Right renal cortex interstitium (tissue), 3 donors: ENCODE measurements at places on chromosomes 1 and 21.

DNA sequence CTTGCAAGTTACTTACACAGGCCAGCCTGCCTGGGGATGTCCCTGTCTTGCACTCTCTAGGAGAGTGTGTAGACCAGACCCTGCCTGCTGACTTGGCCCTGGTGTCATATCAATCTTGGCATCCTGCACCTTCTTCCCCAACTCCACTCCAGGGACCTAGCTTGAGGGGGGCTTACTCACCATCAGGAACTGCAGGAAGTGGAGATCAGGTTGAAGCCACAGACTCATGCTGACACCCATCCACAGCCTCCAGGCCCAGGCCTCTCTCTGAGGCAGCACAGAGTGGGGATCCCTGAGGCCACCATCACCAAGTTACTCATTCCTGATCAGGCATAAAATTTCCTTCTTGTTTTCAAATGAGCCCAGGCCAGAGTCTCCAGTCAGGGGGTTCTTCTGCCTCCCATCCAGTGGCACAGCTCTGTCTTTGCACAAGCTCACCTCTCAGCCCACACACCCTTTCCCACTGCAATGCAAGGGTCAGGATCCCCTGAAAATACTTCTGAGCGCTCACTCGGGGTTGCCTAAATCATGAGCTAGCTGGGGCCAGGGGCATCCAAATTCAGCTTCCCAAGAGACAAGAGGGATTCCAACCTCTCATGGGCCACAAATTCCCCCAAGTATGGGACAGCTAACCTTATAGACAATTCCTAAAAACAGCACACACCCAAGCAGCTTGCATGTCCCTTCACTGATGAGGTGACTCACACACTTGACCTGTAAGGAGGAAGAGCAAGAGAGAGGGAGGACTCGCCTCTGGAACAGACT, 33.5 kb downstream of the CSMD2 start:
- no peak for DNase-seq

DNA sequence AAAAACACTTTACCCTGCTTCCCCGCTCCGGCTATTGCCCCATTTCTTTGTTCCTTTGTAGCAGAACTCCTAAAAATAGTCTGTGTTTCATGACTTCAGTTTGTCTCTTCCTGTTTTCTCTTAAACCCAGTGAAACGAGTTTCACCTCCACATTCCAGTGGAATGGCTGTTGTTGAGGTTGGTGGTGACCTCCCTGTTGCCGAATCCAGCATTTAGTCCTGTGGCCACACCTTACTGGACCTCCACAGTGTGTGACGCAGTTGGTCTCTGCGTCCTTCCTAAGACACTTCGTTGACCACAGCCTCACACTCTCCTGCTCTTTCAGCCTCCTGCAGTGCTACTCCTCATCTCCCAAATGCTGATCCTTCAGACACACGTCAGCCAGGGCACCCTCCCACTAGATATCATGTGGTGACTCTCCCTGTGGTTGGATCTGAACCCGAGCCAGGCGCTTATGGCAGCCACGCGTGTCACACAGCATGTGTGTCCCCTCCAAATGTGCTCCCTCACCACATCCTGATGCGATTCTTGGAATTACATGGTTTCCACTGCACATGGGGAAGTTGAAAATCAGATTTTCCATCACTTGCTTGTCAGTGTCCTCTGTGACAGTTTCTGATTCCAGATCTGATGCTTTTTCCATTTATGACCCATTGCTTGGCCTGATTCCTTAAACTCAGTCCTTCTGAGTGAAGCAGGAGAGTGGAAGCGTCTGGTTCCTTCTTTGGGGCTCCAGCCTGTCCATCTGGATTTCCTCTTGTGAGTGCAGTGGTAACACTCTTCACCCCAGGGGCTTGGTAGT, 99.1 kb upstream of the ARTN start:
- DNase-seq = no peak

DNA sequence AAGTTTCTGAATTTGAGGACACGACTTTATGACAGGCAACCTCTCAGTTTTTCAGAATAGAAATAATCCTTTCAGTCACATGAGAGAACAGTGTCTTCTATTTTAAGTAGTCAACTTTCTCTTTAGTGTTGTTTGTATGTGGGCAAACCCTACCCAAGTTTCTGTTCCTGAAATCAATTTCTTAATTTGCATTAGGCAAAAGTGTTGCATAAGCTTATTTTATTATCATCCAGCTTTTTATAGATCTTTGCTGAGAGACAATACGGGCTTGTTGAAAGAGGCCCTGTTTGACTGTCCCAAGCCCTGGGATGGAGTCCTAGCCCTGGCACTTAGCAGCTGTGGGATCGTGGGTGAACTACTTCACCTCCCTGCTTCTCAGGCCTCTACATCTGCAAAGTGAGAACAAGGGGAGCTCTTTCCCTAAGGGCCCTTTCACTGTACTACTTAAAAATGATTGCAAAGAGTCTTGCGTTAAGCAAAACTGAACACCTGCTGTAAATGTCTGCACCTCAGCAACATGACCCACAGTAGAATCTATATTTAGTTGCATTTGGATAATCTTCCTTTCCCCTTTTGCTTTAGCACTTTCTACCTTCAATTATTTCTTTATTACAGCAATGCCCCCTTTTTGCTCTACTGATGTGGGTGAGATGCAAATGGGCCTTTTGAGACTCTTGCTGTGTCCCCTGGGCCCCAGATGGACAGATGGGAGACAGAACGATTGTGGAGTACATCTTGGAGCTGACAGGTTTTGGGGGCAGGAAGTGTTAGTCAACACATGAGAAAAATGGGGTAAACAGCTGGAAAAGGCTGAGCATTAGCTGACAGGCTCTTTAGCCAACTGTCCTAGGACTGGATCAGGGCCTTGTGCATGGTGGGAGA, 41.0 kb upstream of the SCAF4 start:
- no peak for DNase-seq

GRCh38 chr1:37865348-37866120, 6.1 kb upstream of the MTF1 start:
- no peak for DNase-seq

DNA sequence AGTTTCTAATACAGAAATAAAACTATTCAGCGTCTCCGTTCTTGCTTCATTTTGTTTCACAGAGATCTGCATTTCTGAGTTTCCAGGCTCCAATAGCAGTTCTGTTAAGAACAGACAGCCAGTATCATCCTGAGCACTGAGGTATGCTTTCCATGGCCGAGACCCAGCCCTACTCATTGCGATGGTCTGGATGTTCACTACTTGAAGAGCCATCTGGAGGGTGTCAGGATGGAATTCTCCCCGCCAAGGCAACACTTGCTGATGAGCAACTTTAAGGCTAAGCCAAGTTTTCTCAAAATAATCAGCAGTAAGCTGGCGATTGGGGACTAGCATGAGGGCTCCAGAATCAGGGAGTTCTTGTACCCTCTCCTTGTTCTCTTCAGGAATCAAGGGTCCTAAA, 7.7 kb upstream of the BCL2L15 start:
- DNase-seq = no peak

DNA sequence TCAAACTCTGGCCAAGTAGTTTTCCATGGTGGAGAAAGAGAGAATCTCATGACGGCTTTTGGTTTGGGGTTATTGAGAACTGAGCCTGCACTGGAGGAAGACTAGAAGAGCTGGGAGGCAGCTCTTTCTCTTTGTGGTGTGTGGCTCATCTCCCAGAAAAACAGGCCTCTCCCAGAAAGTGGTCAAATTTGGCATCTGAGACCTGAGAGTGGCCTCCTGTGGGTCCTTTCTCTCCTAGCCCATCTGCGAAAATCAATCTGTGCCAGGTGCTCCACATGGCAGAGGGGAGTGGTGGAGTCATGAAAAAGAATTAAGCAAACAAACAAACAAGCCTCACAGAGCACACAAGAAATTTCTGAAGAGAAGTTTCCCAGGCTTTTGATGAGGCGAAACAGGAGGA, 305.0 kb downstream of the ST6GALNAC3 start:
- DNase-seq = no peak

- DNase-seq = no peak
These were observed 31.6 kb upstream of the CACNA1E start for GRCh38 chr1:181451661-181452230.

DNA sequence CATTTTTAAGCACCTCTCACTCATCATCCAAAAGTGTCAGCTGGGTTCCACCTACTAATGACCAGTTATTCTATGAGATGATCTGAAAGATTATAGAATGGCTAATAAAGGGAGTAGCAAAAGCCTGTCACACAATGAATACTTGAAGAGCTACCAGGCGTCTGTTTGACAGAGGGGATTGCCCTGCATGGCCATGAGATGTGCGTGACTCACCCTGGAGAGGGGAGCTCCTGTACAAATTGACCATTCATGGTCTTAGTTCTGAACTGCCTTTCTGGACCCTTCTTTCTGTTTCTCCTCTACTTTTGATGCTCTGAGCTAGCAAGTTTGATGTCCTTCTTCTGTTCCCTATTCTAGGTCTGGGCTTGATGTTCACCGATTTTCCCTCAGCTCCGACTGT, 85.2 kb upstream of the ABCD3 start:
- DNase-seq = no peak

- no peak for DNase-seq
These were observed 30.9 kb downstream of the WNT3A start for GRCh38 chr1:228037401-228038386.

GRCh38 chr1:197659171-197659570, 116.1 kb downstream of the DENND1B start:
- no peak for DNase-seq

GRCh38 chr1:29245876-29246275, 9.6 kb downstream of the PTPRU start:
- DNase-seq = no peak

DNA sequence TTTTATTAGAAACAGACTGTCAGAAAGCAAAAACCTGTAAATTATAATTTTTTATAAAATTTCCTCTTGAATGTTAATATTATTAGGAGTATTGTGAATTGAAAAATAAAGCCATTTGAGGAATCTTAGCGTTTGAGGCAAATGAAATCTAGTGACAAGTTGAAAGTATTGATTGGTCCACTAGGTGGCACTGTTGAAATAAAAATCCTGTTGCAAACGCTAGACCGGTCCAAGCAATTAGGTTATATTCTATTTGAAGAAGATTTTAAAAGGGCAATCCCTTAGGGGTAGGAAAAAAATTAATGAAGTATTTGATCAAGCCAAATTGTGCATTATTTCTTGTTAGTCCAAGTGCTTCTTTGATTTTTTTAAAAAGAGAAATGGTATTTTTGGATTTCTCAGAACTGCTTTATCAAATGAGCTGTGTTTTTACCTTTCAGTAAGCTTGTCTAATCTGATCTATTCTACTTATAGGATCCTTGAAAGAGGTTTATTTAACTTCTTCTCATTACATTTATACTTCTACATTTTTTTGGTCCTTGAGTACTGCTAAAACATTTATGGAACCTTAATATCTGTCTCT, 57.7 kb downstream of the ATG4C start:
- peak; percentile 48 for DNase-seq

DNA sequence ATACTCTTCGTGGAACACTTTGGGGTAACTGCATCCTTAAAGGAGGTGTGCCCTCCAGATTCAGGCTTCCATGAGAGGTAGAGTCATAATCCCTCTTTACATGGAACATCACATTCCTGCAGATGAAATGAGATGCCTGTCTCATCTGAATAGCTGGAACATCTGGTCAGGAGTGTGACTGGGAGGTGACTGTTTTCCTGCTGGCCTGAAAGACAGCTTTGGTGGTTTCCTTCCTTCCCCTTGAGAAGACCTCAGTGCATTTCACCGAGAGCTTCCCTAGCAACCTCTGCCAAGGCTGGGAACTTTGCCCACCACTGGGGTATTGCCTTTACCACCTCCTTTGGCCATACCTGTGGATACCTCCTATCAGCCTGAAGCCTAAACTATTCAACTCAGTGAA, 46.7 kb upstream of the GUCA2A start:
- no peak for DNase-seq

- no peak for DNase-seq
These were observed 29.1 kb upstream of the ATP2B4 start for GRCh38 chr1:203597331-203598090.

DNA sequence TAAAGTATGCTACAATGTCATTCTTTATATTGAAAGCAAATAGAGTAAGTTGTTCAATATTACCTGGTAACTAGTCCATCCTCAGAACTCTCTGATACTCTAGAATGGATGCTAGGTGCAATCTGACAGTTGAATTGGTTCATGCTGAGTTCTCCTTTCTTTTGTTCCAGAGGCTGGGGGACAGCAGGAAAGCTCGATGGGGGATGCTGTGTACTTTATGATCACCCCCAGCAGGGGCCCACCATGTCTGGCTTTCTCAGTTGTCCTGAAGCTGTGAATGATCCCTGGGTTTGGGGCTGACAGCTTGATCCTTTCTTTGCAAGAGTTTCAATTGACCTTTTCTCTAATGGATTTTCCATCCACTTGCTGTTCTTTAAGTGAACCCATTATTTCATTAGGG, 22.5 kb downstream of the FMN2 start:
- no peak for DNase-seq

DNA sequence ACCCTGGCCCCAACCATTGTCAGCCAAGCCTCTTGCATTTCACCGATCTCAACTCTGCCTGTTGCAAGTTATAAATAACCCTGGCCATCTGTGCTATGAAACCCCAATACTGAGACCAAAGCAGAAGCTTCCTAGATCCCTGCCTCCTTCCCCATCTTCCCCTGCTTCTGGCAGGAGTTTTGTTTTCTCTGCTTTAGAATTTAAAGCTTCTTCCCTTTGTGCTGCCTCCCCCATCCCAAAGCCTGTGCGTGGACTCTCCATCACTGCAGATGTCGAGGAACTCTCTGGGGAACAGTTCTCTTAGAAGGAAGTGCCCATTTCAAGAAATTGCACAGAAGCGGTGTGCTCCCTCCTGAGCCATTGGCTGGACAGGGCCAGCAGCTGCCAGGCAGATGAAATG, 17.4 kb upstream of the MYOG start:
- no peak for DNase-seq

- DNase-seq = no peak
These were observed 70.1 kb downstream of the SSBP3 start for GRCh38 chr1:54336116-54336515.

GRCh38 chr1:1198423-1199140, 7.8 kb downstream of the TNFRSF18 start:
- no peak for DNase-seq

GRCh38 chr1:110606657-110607535, 738 bp upstream of the KCNA2 start:
- DNase-seq = no peak

DNA sequence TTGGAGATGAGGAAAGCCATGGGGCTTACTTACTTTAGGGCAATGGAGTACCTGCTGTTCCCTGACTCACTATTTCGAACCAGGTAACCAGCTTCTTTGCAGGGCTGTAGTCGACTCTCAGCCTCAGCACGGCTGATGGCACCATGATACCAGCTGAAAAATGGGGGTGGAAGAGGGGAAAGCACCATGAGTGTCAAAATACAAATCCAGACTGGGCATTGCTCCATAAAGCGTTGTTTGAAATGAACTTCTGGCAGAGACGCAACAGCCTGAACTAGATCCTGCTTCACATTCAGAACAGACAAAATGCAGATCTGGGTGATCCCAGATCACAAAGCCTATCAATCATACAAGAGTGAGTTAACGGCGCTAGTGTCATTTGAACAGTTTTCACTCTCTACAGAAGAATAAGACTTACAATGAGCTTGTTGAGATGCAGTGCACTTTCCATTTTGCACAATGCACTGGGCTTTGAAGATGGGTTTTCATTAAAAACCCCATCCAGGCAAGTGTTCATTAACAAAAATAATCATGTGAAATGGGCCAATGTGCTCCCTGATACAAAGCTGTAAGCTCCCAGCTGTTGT, 16.0 kb upstream of the TDRD10 start:
- DNase-seq = no peak
